HCT116 (cell line): ENCODE measurements at places on chromosomes 1 and 21.

GRCh38 chr1:55870106-55870505 lies 654.9 kb upstream of the USP24 start:
- no peak overlapping the region for H3K27ac ChIP-seq
- H3K4me3 ChIP-seq: no peak overlapping the region
- H3K27me3 ChIP-seq: no peaks in the 10 kb centered on the region
- DNase-seq: no peak

GRCh38 chr1:151189637-151190445 lies at the start of gene VPS72:
VPS72 (minus strand) TSS chr1:151190197; CDS start chr1:151190121, 76 bp downstream.
- no peaks in the 10 kb centered on the region for H3K27me3 ChIP-seq
- peak within 1 kb of the TSS; percentile 83 for H3K4me3 ChIP-seq
- peak within 1 kb of the TSS; percentile 72 for H3K27ac ChIP-seq
- peak; percentile 80 for DNase-seq
- H3K36me3 ChIP-seq: peaks cover 8% of the 10 kb centered on the region
- H3K4me1 ChIP-seq: peaks cover 29% of the 10 kb centered on the region

DNA sequence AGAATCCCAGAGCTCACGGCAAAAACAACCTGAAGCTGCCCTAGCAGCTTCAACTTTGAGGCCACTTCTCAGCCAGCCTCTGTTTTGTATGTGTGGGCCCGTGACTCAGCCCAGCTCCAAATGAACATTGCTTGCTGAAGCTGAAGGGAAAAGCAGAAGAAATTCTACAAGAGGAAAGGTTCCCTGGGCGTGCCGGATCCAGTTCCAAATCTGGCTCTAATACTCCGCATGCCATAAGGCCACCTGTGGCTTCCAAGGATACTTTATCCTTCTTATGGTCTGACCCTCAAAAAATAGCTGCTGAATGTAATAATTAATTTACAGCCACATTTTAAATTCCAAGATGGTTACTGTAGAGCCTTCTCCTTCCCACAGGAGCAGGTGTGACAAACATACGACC lies 24.3 kb downstream of the TSPAN2 start:
- no peak overlapping the region for H3K4me3 ChIP-seq
- no peak for DNase-seq
- no peak overlapping the region for H3K27ac ChIP-seq
- no peaks in the 10 kb centered on the region for H3K27me3 ChIP-seq

DNA sequence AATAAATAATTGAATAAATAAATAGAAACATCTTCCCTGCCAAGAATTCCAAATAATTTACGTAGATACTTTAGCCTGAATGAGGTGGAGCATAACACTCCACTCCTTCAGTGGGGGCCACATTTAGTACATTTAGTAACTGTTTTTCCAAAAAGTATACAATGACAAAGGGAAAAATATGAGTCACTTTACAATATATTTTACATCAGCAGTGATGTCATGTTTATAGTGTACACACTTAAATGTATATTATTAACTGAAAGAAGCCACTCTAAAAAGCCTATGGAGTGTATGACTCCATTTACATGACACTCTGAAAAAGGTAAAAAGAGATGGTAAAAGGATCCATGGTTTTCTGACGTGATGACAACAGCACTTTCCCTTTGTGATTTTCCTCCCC lies 344.5 kb upstream of the GREM2 start:
- no peaks in the 10 kb centered on the region for H3K36me3 ChIP-seq
- no peaks in the 10 kb centered on the region for H3K4me1 ChIP-seq
- DNase-seq: no peak
- H3K4me3 ChIP-seq: no peak overlapping the region
- H3K27me3 ChIP-seq: no peaks in the 10 kb centered on the region
- no peak overlapping the region for H3K27ac ChIP-seq

DNA sequence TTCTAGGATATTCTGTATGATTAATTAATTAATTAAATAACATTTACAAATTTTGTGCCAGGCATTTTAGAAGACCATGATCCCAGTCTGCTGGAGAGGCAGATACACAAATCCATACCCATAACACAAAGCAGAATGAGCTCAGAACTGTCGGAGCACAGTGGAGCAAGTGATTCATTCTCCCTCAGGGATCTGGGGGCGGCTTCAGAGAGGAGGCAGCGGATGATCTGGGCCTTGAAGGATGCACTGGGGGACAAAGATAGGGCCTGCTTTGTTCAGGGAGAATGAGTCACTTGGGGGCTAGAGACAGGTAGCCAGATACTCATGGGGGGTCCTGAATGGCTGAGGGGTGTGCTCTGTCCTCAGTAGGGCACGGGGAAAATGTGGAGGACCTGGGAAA lies 50.9 kb upstream of the TRABD2B start:
- H3K4me1 ChIP-seq: peaks cover 54% of the 10 kb centered on the region
- no peak for DNase-seq
- H3K27ac ChIP-seq: no peak overlapping the region
- H3K36me3 ChIP-seq: no peaks in the 10 kb centered on the region
- H3K27me3 ChIP-seq: no peaks in the 10 kb centered on the region

GRCh38 chr1:109610609-109611307 lies 8.7 kb downstream of the GNAT2 start:
- H3K27me3 ChIP-seq: no peaks in the 10 kb centered on the region
- no peak overlapping the region for H3K4me3 ChIP-seq
- peaks cover 7% of the 10 kb centered on the region for H3K4me1 ChIP-seq

DNA sequence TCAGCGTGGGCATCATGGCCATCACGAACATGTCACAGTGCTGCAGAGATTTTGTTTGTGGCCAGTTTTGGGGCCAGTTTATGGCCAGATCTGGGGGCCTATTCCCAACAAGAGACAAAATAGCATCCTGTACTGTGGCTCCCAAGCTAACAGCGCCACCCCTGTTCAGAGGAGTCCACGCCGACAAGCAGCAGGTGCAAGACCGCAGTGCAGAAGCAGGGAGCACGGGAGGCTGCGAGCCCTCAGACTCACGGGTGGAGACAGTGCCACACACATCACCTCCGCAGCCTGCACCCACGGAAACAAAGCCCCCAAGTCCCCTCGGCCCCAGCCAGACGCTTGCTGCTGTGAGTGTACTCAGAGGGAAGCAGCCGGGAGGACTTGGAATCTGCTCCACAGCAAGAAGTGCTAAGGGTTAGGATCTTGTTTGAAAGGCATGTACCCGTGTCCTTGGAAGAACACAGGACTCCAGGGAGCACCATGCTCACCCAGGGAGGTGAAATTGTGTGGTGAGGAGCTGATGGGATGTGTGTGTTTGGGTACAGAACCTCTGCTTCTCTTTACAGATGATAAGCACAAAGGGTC lies 7.1 kb downstream of the TCP10L start:
- peak; percentile 18 for DNase-seq
- H3K36me3 ChIP-seq: no peaks in the 10 kb centered on the region
- no peak overlapping the region for H3K27ac ChIP-seq
- H3K4me1 ChIP-seq: peaks cover 4% of the 10 kb centered on the region; the same call in 1 of the 2 replicates
